ENCODE measurements at places on chromosomes 2 and 18.

- DNase-seq: no peak
Measured at GRCh38 chr2:129888896-129889295, 90.6 kb upstream of the RAB6C start.

GRCh38 chr18:4207383-4207985 lies 247.6 kb downstream of the DLGAP1 start:
- DNase-seq: no peak

- DNase-seq: no peak
Measured at GRCh38 chr2:138956116-138956515, 175.9 kb upstream of the NXPH2 start.

DNA sequence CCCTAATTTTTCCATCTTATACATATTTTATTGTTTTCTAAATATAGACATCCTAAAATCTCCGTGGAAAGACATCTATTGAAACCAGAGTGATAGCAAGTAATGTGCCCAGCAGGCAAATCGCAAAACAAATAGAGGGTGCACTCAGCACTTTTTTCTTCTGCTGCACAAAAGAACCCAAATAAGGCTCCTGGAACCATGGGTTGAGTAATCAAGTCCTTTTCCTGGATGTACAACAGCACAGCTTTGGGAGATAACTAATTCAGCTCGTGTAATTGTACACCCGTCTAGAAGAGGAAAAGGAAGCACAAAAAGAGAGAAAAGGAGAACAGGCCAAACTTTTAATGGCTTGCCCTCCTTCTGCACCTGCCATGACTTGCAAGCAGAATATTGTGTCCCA lies 126.9 kb upstream of the TLK1 start:
- DNase-seq: no peak

- DNase-seq: no peak
Measured at GRCh38 chr2:48175254-48175653, 269.0 kb upstream of the FBXO11 start.

DNA sequence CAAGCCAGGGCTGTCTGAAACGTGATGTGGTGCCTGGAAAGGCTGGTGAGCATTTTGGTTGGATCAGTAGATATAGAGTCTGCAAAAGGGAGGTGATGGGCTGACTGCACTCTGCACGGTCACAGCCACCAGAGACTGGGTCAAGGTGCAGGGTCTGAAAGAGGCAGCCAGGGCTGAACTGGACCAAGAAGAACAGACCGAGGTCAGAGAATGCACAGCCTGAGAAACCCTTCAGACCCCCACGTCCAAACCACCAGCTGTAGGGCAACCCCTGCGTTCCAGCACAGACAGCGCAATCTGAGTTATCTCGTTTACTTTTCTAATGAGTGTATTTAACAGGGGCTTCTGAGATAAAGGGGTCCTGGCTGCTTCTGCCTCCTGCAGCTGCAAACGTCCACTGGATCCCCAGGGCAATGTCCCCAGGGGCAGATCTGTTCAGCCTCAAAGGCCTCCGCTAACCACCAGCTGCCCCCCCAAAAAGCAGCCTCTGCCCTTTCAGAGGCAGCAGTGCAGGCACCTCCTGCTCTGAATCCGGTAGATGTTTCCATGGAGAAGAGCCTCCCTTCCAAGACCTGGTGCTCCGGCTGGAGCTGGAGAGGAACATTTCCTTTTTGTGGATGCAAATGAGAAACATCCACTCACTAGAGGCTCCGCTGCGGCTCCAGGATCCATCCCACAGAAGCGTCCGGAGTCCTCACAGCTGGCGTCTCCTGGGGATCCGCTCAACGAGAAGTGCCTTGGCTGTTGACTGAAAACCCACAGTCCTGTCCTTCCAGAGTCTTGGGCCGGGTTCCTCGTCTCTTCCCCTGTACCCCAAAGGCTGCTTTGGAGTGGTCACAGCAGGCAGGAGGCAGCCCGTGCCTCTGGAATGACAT lies 970 bp upstream of the KCNG2 start:
- no peak for DNase-seq

- DNase-seq: no peak
Measured at GRCh38 chr18:22543769-22544168, 126.1 kb upstream of the CTAGE1 start.
